ENCODE measurements at places on chromosomes 1 and 21.
A peak's percentile ranks its signal among the peaks of the same experiment; 100 is the strongest.

GRCh38 chr1:56003846-56004245 is 575.5 kb downstream of the PLPP3 start:
- no peak for DNase-seq

GRCh38 chr1:242432491-242433095 is 91.9 kb downstream of the PLD5 start:
- no peak for DNase-seq

- no peak for DNase-seq
Measured at GRCh38 chr1:98368995-98369394, 292.5 kb upstream of the SNX7 start.

DNA sequence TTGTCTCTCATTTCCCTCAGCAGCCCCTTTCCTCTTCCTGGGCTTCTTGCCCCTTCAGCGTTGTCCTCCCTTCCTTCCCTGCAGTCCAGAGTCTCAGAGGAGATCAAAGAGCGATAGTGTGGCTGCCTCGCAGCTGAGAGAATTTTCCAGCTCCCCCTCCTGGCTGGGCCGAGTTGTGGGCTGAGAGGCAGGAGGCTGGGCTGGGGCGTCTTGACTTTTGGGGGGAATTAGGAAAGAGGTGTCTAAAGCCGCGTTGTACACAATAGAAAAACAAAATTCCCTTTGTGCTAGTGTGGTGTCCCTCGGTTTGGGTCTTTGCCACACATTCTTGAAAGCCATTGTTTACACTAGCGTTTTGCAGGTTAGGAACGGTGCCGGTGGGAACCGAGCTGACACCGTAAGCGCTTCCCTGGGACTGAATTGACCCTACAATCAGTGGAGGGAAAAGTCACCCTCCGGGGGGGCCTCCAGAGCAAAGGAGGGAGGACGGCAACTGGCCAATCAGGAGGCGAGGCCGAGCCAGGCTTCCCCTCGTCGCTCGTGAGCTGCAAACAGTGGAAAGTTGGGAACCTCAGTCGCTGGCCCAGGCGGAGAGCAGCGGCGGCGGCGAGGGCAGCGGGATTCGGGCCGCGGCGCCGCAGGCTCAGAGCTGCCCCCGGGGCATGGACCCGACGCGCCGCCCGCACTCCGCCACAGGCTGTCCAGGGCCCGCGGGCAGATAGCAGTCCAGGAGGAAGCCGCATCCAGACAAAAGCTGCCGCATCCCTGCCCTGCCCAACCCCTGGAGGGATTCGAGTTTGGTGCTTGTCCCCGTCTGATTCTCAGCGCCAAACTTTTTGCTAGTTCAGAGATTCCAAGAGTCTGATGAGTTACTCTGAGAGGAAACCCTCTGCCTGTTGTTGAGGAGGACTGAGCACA is at the start of gene HMCN1:
Gene HMCN1, plus strand, starts transcription at position 574 of the 918 bp plus-strand sequence. CDS start 389 bp downstream, outside the sequence.
- peak; percentile 7 for DNase-seq

DNA sequence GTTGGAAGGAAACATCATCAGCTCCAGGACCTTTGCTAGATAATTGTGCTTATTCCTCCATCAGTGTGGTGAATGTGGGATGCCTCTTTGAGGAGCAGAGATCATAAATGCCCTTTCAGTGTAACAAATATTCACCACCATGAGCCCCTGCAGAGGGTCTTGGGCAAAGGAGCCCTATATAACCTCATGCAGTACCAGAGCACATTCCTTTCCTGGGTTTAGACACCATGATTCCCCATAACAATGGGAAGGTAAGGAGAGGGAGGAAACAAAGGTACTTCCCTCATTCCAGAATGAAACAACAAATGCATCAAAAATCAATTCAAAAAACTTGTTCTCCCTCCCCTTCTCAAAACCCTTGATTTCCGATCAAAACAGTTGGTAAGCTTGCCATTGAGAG is 103.4 kb upstream of the PROX1 start:
- DNase-seq = no peak

DNA sequence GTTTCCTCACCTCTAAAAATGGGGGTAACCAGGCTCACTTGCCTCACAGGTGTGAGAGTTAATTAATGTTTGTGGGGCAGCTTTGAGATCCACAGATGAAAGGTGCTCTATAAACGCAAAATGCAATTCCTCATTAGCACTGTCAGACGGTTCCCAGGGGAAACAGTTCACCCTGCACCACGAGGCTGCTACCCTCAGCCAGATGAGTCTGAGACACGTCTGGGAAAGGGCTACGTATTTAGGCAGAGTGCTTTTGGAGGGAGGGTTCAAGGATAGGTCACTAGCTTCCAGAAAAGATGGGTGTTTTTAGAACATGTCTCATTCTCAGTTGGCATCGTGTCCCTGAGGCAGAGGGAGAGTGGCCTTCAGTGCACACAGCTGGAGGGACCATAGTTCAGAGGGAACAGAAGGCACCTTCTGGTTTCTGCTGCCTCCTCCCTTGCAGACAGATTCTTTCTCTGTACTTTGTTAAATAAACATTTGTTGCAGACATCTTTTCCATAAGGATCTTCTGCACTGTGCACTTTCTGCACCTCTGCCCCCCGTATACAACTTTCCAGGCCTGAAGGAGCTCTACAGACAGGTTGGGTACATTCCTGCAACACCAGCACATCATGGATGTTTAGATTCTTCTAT is 139.9 kb downstream of the CLIC6 start:
- DNase-seq = no peak

DNA sequence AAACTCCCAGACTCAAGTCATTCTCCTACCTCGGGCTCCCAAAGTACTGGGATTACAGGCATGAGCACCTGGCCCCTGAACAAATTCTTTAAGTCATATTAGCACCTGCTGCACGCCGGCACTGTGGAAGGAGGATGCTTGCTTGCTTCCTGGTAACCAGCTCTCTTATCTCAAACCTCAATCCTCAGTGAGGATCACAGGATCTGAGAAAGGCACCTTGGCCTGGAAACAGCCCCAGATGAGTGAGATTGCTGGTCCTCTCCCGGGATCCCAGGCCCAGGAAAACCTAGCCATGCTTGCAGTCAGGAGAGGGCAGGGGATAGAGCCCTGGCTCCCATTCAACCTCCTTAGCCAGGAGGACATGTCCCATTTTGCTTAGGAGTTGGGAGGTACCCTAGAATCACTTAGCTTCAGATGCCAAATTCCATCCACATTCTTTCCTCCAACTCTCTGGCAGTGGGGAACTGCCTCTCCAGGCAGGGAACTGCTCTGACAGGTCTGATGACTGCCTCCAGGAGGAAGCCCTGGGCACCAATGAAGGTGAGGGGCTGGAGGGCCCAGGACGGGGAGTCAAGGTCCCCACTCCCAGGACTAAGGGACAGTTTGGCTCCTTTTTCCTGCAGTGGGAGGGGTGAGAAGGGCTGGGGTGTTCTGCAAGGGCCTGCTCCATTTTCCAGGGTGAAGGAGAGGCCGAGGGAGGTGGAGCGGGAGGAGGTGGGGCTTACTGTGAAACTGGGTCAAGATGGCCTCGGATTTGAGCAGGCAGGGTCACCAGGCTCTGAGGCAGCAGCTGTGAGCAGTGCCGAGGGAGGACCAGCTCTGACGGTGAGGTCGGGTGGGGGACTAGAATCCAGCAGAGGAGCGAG is 9.5 kb downstream of the GPR37L1 start:
- no peak for DNase-seq

- DNase-seq = no peak
Measured at GRCh38 chr1:20037877-20038276, 32.1 kb upstream of the PLA2G5 start.

GRCh38 chr1:244964112-244964971 is 100.0 kb upstream of the HNRNPU start:
- peak; percentile 32 for DNase-seq

DNA sequence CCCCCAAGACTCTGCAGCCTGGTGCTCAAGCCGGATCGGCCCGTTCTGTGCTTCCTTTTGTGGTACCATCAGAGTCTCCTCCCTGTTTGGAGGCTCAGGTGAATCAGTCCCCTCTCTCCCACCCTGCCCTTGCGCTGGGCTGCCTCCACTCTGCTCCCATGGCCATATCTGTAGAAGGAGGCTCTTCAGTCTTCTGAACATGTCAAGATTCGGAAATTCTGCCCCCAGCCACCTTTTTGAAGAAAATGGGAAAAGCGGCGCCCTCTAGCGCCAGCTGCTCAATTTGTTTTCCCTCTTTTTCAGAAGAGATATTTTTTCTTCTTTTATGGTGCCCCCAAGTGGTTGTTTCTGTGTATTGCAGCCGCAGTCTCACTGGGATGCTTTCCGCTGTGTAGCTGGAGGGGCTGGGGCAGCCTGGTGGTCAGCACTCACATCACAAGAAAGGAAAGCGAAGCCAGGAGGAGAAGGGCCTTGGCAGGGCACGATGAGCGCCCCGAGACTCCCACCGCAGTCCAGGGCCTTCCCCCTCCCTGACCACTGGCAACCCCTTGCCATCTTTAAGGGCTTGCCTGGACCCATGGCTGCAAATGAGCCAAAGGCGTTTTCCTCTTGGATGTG is 58.4 kb upstream of the CACNA1E start:
- peak; percentile 70 for DNase-seq

- DNase-seq = no peak
Measured at GRCh38 chr1:72516826-72517225, 234.5 kb upstream of the NEGR1 start.

DNA sequence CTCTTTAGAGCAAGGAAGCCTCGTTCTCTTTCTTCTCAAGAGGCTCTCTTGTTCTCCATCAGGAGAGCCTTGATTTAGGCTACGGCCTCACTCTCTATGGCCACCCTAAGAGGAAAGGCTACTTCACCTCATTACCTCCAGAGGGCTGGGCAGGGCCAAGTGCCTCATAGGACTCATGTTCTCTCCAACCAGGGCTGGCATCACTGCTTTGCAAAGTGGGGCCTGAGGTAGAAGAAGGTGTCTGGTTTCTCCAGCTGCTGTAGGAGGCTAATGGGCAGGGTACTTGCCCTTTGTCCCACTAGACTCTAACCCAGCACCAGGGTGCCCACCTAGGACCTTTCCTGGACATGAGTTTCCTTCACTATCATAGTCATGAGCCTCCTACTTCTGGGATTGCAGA is 2.1 kb upstream of the ATXN7L2 start:
- no peak for DNase-seq

GRCh38 chr1:34529935-34530859 is 224.7 kb upstream of the GJB5 start:
- DNase-seq = no peak

GRCh38 chr1:6409733-6410132 is 10.0 kb downstream of the HES2 start:
- DNase-seq = no peak

GRCh38 chr1:3480369-3480719 is 25.9 kb downstream of the ARHGEF16 start:
- no peak for DNase-seq

DNA sequence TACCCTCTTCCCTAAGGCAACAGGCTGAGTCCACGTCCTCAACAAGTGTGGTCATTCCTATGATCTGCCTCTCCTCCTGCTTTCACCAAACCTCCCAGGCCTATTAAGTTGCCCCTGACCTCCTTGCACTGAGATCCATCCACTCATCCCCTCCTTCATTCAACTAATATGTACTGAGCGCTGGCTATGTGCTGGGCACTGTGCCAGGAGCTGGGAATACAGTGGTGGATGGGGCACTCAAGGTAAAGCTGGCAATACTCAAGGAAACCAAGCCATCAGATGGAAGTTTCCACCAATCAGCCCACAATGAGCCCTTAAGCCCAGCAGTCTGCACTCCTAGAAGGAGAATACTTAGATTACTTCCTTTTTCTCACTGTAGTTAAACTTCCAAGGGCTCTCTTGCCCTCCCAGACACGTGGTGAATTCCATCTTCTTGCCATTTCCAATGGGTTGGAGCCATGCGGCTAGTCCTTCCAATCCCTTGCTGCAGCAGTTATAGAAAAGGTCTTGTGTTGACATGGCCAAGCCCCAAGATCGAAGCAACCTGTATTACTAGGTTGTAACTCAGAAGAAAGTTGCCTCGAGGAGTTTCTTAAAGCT is 279.9 kb upstream of the RUNX1 start:
- DNase-seq = no peak

- DNase-seq = no peak
Measured at GRCh38 chr1:20715406-20715805, 2.4 kb downstream of the KIF17 start.

DNA sequence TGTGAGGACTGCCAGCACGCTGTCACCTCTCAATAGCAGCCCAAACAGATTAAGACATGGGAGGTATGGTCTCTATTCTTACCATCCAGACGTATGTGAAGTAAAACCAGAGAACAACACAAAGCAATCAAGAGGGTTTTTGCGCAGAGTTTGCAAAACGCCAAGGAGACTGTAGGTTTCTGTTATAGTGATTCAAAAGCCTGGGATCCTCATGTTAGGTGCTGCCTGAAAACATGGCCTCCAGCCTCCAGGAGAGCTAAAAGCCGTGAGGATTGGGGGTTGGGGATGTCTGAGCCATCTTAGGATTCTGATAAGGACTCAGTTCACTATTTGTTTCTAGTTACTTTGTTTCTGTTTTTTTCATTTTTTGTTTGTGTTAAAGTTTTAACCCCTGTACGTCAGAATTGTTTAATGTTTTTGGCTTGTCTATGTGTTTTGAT is 4.2 kb upstream of the CCT8 start:
- no peak for DNase-seq

DNA sequence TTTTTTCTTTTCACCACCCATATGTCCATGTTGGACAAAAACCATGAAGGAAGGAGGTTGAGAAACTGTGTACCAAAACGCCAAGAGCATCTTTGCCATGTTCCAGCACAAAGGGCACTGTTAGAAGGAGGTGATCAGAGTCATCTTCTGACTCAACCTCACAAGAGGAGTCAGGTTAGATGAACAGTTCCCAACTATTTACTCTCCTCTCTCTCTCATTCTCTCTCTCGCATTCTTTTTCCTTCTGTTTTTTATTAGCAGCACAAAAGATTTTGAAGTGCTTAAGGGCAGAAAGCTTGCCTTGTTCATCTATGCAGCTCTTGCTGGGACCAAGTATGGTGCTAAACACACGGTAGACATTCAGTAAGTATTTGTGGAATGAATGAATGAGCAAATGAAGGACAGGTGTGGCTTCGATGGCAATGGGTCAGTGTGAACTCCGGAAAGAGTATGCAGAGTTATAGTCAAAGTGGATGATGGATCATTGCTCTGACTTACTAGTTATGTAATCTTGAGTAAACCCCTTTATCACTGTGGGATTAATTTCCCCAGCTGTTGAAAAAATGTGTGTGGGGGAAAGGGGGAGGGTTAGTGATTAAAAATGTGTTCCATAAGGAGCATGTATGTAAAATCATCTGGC is 33.9 kb downstream of the DDR2 start:
- no peak for DNase-seq

Measured in HL-60 (cell line).